ENCODE measurements at places on chromosomes 13 and 19.

DNA sequence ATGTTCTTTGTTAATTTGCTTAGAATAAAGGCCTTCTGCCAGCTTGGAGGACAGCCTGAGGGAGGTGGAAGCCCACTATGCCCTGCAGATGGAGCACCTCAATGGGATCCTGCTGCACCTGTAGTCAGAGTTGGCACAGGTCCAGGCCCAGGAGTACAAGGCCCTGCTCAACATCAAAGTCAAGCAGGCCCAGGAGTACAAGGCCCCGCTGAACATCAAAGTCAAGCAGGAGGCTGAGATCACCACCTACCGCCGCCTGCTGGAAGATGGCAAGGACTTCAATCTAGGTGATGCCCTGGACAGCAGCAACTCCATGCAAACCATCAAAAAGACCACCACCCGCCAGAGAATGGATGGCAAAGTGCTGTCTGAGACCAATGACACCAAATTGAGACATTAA, 41.7 kb downstream of the ZNF85 start:
- DNase-seq = no peak

DNA sequence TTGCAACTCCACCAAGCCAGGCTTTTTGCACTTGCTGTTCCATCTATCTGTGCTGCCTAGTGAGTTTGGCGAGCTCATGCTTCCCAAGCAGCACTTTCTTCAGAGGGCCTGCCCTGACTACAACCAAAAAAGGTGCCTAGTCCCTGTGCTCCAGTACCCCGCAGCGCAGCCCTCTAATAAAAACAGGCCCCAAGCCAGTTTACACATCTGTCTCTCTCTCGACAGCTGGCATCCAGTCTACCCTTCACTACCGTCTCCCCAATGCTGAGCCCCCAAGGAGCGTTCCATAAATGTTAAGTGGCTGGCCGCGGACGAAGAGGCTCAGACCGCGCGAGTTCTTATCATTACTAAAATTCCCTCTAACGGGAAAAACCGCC, 512 bp downstream of the MED4 start:
- DNase-seq = no peak

- DNase-seq = no peak
These were observed 37.7 kb upstream of the PDCD5 start for GRCh38 chr19:32543115-32543900.

DNA sequence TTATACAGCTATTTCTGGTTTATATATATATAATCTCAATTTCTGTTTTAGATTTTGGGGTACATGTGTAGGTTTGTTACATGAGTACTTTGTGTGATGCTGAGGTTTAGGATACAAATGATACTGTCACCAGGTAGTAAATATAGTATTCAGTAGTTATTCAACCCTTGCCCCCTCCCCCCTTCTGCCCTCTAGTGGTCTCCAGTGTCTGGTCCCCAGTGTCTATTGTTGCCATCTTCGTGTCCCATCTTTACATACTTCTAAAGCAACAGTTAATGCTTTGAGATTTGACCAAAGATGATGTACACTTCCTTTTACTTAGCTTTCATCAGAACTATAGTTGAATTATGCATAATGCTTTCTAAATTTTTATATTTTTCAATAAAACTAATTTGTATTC, 1623.4 kb upstream of the PRR20A start:
- DNase-seq = no peak

- no peak for DNase-seq
These were observed 172.4 kb downstream of the KDM4B start for GRCh38 chr19:5141129-5141849.

DNA sequence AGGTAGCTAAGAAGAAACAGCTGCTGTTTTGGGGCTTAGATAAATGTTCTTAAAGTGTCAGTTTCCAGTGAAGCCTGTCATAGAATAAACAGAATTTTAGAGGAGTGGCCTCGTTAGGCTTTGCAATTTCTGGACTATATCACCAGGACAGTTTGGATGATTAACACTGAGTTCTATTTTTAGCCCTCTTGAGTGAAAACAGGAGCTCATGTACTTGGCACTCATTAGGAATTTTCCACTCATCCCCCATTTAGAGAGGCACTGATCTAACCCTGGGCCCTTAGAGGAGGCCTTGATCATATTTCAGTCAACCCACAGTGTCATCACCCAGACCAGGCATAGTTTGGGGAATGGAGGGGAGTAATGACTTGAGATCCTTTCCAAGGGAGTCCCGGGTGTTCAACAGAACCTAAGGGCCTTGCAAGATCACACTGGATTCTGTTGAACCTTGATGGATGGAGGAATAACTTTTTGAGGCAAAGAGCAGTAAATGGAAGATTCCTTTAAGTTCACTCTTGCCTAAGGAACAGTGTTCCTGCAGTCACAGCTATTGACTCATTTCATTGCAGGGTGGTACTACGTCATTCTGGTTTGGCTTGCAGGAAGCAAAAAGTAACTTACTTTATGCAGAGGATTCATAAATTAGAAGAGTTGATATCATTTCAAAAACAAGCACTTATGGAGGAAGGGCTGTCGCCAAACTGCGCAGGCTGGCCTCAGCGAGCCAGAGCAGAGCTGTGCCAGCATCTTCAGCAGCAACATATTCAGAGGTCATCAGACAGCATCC, 160.2 kb downstream of the SLC7A1 start:
- DNase-seq = peak; percentile 5

DNA sequence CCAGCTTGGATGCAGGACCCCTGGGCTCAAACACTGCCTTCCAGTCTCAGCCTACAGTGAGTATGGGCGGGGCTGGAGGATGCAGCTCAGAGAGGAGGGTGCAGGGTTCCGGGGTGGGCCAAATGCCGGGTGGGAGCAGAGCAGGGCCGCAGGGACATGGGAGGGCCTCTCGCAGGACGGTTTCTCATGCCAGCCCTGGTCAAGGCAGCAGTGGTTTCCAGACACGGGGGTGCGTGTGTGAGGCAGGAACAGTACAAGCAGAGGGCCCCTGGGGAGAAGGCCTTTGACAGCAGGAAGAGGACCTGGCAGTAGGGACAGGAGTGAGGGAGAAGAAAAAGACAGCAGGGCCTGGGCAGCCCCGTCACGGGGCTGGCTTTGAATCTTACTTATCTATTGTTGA, 34.1 kb downstream of the CRTC1 start:
- DNase-seq = no peak

GRCh38 chr19:35276706-35277281, 5.5 kb upstream of the HAMP start:
- no peak for DNase-seq

DNA sequence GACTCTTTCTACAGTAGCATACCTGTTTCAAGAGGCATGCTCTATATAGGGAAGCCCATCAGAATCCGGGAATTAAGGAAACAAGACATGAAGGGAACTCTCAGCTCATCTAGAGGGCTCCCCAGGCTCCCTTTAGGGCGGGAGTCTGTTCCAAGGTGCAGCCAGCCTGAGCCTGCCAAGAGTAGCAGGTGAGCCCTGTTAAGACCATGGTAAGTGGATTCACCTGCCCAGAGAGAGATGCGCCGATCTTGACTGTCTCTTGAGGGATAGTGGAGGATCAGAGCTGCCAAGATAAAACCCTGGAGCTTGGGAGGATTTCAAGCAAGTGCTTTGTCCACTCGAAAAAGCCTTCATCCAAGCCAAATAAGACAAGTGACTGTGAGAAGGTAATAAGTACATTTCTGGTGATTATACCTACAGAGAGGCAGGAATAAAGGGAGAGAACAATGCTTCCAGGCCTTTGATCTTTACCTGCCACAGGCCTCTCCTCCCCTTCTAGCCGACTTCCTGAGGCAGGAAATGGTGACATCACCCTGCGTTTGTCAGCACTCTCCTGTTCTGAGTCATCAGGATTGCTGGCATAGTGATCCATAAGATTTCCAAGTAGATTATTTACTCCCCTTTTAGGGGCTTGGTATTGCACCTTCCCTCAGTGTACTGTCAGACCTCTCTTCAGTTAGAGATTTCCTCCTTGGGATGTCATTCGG, 31.5 kb downstream of the KLF5 start:
- peak; percentile 92 for DNase-seq

DNA sequence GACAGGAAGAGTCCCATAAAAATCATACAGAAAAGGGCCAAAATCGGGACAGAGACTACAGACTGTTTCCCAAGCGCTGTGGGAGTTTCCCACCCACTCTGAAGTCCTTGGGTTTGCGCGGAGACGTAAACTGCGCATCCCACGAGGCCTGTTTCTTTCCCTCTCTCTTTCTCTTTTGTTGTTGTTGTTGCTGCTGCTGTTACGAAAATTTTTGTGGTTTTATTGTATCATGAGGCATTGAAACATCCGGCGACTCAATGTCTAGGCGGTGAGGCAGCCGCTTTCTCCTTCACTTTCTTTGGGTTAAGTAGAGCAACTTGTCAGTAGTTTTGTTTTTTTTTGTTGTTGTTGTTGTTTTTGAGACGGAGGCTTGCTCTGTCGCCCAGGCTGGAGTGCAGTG, 1.6 kb upstream of the PPP1R12C start:
- no peak for DNase-seq

- DNase-seq = peak; percentile 67
These were observed 1.8 kb downstream of the ZNF114 start for GRCh38 chr19:48271531-48272151.

DNA sequence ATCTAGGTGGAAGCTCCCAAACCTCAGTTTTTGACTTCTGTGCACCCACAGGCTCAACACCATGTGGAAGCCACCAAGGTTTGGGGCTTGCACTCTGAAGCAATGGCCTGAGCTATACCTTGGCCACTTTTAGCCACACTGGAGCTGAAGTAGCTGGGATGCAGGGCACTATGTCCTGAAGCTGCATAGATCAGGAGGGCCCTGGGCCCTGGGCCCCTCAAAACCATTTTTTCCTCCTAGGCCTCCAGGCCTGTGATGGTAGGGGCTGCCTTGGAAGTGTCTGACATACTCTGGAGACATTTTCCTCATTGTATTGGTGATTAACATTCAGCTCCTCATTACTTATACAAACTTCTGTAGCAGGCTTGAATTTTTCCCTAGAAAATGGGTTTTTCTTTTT, 273.7 kb downstream of the FGF9 start:
- DNase-seq = no peak

GRCh38 chr13:34578471-34578870, 363.6 kb upstream of the NBEA start:
- DNase-seq = no peak

DNA sequence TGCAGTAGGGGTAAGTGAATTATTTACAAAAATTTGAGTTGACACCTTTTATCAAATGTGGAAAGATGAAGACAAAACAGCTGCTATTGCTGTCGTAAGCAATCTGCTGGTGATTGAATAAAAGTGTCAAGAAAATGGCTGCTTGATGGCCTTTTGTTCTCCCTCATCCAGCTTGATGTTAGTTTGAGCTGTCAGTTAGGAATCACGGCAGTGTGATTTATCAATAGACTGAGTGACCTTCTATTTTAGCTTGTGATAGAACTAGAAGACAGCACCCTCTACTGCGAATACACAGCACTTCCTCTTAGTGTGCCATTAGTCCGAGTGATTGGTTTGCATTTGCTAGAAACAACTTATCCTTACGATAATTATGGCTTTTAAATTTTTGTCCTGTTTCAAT, 76.3 kb downstream of the MZT1 start:
- DNase-seq = peak; percentile 16

GRCh38 chr19:4322942-4323665, 15.5 kb downstream of the STAP2 start:
- DNase-seq = no peak

GRCh38 chr13:26867451-26868091, 107.0 kb upstream of the GPR12 start:
- DNase-seq = no peak

- no peak for DNase-seq
These were observed 107.1 kb upstream of the MIR17HG start for GRCh38 chr13:91240341-91240740.

DNA sequence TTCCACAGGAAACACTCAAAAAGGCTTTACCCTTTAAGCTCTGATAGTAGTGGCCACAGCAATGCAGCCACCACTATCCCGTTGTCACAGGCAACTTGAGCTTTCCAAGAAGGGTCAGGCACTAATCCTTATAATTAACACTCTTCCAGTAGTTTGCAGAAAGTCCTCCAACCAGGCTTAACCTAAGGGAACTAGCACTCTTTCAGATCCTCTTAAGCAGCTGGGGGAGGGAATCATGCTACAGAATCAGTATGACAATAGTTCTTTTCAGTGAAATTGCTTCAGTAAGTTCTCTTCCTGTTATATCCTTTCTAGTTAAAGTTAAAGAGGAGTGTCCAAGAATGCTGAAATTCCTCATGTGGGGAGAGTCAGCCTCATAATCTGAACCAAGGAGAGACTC, 82.2 kb downstream of the TNFSF11 start:
- DNase-seq = peak; percentile 7

- no peak for DNase-seq
These were observed 23.4 kb downstream of the ZNF507 start for GRCh38 chr19:32368787-32369186.

DNA sequence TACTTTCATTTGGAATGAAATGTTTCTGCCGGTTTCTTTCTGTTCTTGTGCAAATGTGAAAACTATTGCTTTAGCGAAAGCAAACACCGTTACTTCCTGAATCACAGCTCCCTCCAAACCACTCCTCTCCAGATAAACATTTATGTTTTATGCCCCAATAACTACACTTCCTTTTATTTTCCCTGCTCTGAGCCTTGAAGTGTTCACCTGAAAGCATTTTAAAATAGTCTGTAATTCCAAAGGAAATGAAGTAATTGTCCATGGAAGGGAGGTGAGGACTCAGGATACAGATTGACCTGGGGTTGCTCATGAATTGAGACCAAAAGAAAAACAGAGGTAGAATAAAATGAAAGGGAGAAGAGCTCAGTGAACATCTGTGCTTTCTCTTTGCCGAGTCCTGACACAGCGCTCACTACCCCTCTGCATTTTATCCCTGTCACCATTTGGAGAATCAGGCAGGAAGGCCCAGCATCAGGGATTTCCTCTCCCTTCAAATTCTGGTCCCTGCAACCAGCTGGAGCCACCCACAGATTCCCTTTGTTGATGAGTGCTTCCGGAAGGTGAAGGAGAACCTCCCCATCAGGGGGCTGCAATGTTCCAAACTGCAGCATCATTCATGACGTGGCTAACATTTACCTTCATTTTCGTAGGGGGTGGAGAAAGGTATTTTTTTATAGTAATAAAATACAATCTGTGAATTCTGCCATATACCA, 171.9 kb downstream of the ITGBL1 start:
- peak; percentile 94 for DNase-seq

- DNase-seq = no peak
These were observed 3.1 kb downstream of the TSC22D1 start for GRCh38 chr13:44573071-44573470.

GRCh38 chr19:12295191-12295590, 508 bp upstream of the ZNF44 start:
- no peak for DNase-seq
